Hematopoietic multipotent progenitor cell treated with erythropoietin and hydrocortisone succinate and interleukin-3 and kit ligand, for 6 days (in vitro differentiated cells): ENCODE measurements at places on chromosomes 12 and 14.

GRCh38 chr12:19128485-19128884, 1.0 kb upstream of the PLEKHA5 start:
- no peak for DNase-seq

GRCh38 chr12:113464852-113465719, 6.6 kb downstream of the LHX5 start:
- no peak for DNase-seq

GRCh38 chr12:42481368-42481767, 108.2 kb downstream of the PRICKLE1 start:
- no peak for DNase-seq

GRCh38 chr12:111451232-111451631, 45.5 kb downstream of the SH2B3 start:
- no peak for DNase-seq

- peak; percentile 68 for DNase-seq
Measured at GRCh38 chr12:121789233-121789781, 4.2 kb downstream of the RHOF start.

- no peak for DNase-seq
Measured at GRCh38 chr12:1676043-1676442, 14.8 kb upstream of the ADIPOR2 start.

- DNase-seq = peak; percentile 63
Measured at GRCh38 chr12:94674835-94675234, 24.5 kb upstream of the TMCC3 start.
